ENCODE measurements at places on chromosomes 5 and 9.
A peak's percentile ranks its signal among the peaks of the same experiment; 100 is the strongest.

DNA sequence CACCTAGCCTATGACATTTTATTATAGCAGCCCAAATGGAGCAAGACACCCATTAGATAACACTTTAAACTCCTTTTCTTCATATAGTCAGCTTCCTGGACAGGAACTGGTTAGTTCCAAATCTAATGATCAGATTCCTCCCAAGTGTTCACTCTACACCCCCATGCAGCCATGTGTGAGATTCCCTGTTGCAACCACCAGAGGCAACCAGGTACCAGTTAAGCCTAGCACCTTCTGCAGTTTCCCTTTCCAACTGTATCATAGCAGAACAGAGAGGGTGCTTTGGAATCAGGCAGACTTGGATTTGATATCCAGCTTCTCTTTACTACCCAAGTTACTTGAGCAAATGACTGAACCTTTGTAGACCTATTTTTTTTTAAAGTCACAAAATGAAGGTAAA is 296.6 kb upstream of the PCSK5 start:
- DNase-seq, result no peak

DNA sequence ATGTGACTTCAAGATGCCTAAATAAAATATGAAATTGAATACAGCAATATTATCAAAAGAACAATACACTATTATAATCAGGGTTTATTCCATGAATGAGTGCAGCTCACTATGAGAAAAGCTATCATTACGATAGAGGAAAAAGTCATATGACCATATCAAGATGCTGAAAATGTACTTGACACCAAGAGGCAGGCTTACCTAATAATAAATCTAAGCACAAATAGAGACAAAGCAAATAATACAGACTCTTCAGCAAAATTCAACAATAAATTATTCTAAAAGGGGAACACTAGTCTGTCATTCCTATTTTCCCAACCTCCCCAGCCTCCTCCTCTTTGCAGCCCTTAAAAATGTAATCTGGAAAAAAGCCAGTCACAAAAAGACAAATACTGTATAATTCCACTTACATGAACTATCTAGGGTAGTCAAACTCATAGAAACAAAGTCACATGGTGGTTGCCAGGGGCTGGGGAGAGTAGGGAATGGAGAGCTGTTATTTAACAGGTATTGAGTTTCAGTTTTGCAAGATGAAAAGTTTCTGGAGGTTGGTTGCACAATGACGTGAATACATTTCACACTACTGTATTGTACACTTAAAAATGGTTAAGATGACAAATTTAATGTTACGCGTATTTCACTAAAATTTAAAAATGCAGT is 148.4 kb downstream of the NFIB start:
- no peak for DNase-seq

DNA sequence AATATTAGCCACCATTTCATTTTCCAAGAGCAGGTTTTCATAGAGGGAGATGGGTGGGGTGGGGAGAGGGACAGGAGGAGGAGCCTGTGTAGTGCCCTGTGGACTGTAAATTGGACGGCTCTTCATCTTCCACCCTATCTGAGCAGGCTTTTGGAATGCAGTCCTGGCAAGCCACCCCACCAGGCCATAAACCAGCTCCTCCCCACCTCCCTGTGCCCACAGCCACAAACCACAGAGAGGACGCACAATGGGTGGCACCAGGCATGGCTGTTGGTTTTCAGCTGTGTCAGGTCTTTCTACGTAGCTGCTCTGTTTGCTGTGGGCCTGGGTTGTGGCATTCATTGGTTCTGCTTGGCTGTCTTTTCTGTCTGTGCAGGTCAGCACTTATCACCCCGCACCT is 58.0 kb downstream of the PLAC8L1 start:
- DNase-seq, result no peak

DNA sequence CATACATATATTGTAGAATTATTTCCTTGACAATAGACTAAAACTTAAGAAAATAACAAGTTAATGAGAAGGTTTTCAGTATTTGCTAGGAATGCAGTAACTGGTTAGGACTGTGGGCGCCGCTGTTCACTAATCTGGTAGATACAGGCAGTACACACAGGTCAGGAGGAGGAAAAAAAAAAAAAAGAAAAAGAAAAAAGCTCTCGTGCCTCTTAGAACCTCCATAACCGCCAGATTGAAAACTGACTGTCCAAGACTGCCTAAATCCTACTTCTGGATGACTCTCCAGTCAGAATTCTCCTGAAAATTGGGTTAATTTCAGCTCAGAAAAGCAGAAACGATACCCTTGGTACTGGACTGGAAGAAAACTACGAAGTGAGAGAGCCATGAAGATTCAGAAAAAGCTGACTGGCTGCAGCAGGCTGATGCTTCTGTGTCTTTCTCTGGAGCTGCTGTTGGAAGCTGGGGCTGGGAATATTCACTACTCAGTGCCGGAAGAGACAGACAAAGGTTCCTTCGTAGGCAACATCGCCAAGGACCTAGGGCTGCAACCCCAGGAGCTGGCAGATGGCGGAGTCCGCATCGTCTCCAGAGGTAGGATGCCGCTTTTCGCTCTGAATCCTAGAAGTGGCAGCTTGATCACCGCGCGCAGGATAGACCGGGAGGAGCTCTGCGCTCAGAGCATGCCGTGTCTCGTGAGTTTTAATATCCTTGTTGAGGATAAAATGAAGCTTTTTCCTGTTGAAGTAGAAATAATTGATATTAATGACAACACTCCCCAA is at the start of gene PCDHGA1:
PCDHGA1 (plus strand) TSS at position 216 of the 782 bp plus-strand sequence.
- DNase-seq, result no peak

DNA sequence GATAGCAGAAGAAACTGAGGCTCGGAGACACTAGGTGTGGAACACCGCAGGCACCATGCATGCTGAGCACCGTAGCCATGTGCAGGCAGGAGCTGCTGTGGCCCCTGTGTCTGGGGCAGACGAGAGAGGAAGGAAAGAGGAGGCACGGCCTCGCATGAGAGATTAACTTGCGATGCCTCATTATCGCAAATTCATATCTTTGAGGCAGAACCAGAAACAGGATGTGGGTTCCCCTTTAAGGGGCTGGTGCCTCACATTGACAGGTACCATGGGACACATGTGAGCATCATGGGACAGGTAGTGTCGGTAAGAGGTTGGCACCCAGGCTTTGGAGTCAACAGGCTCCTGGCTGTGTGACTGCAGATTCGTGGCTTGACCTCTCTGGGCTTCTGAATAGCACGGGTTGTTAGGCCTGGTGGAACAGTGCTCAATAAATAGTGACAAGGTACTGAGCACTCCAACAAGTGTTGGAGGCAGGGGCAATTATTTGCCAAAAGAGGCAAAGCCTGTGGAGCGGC is 40.8 kb downstream of the NAIF1 start:
- DNase-seq, result peak; percentile 45

DNA sequence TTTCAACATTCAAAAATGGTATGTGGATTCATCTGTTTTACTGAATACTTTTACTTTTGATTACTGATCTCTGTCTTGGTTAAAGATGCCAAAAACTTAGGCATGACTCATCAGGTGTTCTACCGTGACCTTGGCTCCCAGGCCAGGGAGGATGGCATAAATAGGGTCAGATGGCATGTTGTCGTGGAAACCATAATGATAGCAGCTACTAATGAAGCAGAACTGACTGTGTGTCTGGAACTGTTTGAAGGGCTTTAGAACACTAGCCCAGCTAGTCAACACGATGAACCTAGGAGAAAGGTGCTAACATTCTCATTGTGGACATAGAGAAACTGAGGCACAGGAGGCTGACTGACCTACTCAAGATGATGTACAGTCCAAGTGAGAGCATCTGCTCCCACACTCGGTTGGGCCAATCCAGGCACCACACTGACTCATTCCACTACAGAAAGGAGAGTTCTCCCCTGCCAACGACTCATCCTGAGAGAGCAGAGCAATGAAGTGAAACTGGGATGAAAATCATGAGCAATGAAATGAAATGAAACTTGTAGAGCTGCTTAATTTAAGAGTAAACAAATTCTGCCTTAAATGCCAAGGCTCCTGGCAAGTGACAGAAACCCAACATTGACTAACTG is 116.0 kb downstream of the TENT4A start:
- DNase-seq, result no peak

DNA sequence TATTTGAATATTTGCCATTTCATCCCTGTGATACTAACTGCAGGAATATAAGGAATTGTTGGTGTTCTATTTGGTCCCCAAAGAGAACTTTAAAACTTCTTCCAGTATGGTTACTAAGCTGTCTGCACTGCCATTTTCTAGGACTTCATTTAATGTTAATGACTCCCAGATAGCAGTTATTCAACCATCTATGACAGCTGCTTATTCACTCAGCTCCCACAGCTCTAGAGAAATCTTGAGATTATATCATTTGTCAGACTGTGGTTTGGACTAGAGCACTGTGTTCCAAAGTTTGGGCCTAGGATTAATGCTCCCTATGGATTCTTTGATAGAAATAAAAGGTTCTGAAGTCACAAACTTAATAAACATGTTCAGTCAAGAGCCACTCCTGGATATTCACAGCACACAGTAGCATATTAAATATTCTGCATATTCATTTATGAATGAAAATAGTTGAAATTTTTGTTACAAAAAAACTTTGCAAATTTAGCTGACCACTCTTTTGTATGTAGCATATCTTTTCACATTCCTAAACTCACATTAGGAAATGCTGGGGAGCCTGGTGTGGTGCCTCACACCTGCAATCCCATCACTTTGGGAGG is 173.7 kb downstream of the NFIB start:
- DNase-seq, result no peak

- DNase-seq, result no peak
These were observed 67.0 kb upstream of the DPYSL3 start for GRCh38 chr5:147576646-147577535.

- DNase-seq, result no peak
These were observed 403.5 kb downstream of the DMRT2 start for GRCh38 chr9:1453636-1454035.

DNA sequence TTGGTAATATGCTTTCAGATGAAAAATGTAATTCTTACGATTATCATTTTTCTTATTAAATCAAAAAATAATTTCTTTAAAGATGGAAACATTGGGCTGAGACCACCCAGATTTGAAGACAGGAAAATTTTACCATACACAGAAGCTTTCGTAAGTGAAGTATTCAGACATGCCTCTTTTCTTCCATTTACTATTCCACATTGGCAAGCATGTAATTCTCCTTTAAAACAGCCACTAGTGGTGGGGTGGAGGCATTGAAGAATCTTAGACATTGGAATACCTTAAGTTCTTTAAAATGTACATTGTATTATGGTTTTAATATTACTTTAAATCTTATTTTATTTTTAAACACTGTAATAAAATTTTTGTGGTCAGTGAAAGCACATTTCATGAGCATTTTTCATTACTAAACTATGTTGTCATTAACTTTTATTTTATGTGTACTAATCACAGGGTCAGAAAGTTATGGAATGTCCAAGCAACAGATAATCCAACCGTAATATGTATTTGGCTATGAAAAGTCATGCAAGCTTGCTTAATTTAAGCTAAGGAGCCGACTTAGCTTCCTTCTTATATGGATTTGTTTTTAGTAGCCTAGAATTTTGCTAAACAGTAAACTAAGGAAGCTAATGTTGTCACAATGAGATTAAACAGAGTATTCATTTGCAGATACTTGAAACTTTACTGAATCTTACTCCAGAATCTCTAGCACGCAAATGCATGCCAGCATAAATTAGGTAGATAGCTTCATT is 97.4 kb upstream of the ALDH1A1 start:
- no peak for DNase-seq
